ENCODE measurements at places on chromosomes 12 and 14.

GRCh38 chr12:73112035-73112816 lies 840.1 kb downstream of the TRHDE start:
- DNase-seq = no peak

- no peak for DNase-seq
Measured at GRCh38 chr14:35285168-35286002, 6.8 kb upstream of the PSMA6 start.

DNA sequence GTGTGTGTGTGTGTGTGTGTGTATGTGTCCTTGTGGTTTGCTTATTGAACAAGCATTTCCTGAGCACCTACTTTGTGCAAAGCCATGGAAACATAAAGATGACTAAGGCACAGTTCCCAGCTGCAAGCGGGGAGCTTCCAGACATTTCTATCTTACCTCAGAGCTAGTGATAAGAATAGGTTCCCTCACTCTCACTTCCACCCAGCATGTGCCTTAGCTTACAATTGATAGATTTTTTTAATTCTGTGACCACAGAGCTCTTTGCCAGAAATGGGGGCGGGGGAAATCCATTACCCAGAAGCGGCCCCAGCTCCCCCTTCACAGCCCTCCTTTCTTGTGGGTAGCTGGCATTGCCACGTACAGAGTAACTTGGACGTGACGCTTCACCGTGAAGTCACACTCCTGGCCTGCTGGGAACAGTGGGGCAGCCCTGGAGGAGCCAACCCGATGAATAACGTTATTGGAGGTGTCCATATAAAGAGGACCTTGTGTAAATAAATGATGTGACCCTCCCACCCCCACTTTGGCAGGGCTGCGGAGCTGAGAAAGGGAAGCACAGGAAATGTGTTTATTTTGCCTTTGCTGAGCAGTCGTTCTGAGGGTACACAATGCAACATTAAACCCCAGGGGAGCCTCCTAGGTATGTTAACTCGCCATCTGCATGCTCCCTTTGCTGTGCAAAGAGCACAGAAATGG lies 238.9 kb downstream of the CHST11 start:
- DNase-seq = peak; percentile 65

GRCh38 chr14:59148334-59148900 lies 40.0 kb upstream of the DAAM1 start:
- no peak for DNase-seq

- no peak for DNase-seq
Measured at GRCh38 chr12:47367912-47368537, 288.3 kb upstream of the AMIGO2 start.

GRCh38 chr14:61147831-61148549 lies 133.1 kb downstream of the TMEM30B start:
- DNase-seq = no peak

- DNase-seq = no peak
Measured at GRCh38 chr12:40834321-40834720, 142.1 kb downstream of the CNTN1 start.

- DNase-seq = no peak
Measured at GRCh38 chr12:1130571-1130970, 139.5 kb downstream of the ERC1 start.

DNA sequence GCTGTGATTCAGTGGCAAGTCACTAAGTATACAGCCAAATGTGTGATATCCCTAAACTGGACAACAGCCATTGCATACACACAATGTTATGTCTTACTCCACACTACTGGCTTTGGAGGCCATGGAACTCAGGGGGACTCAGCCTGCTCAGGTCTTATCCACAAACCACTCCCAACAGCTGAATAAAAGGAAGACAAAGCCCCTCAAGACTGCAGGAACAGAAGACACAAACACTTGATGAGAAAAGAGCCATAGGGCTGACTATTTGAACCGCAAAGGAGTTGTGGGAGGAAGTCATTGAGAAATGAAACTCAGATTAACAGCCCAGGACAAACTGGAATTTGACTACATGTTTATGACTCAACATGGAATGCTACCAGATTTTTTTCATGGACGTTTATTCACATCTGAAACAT lies 40.9 kb downstream of the PTGER2 start:
- DNase-seq = no peak

DNA sequence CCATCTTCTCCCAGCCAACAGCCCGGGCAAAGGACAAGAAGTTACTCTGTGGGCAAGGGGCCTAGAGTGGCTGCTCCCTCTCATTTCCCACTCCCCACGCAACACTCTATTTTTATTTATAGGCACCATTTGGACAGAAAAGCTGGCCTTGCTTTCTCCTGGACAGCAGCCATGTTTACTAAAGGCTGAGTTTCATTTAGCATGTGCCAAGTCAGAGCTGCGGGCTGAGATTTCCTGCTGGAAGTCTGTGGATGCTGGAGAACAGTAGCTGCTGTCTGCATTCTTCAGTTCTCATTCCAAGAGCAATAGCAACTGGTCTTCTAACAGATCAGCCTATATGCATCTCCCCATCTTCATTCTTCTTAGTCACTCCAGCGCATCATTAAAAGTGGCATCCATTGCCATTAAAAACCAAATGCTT lies 8.3 kb downstream of the COL2A1 start:
- DNase-seq = no peak

- DNase-seq = no peak
Measured at GRCh38 chr14:24700511-24700910, 66.5 kb upstream of the GZMB start.

- no peak for DNase-seq
Measured at GRCh38 chr12:49661191-49661590, 37.8 kb downstream of the PRPF40B start.

GRCh38 chr14:37081218-37081617 lies 91.2 kb downstream of the SLC25A21 start:
- no peak for DNase-seq

DNA sequence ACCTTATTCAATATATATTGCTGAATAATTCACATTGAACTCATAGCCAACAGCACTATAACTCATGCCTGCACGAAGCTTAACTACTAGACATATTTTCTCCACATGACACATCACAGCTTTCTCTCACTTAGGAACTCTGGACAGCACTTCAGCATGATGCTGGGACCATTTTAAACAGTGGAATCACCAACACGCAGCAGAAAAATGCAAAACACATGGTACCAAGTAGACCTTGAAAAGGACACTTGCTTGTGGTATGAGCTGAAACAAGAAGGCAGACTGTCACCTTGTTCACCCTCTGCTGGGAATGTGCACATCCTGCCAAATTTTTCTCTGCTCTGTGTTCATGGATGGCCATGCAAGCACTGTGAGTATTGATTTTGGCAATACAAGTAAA lies 34.8 kb upstream of the CD9 start:
- no peak for DNase-seq

DNA sequence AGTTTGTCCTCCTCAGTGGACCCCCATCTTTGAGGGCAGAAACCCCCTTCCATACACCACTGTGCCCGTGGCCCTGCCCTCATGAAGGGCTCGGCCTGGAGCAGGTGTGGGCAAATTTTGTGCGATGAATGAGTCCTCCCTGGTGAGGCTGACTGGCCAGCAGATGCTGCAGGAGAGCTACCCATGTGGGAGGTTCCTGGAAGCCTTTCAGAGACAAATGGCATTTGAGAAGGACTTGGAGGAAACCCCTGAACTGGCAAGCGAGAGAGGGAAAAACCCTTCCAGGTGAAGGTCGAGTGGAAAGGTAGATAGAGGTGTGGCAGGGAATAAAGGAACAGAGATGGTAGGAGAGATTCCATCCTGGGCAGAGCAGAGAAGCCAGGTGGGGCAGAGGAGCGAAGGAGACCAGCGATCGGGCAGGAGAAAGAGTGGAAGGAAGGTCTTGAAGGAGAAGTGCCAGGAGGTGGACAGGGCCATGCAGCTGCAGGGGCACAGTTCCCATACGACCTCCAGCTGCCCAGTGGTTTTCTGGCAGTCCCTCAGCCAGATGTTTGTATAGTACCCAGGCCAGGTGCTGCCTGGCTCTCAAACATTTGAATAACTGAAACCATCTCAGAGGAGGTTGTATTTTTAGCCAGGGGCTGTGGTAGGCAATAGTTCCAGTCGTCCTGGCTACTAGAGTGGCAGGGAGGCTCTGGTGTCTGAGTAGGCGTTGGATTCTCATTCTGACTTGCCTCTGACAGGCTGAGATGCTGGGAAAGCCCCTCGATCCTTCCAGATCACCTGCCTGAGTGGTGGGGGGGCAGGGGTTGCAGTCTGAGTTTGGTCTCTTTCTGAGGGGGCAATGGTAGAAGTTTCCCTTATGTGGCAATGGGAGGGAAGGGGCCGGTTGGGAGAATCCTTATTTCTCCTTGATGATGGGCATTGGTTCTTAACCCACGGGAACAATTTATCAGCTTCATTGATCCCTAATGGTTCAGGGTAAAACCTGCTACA lies 40.1 kb downstream of the FBXL14 start:
- peak; percentile 39 for DNase-seq

- no peak for DNase-seq
Measured at GRCh38 chr12:51160814-51161459, 12.0 kb downstream of the TFCP2 start.

DNA sequence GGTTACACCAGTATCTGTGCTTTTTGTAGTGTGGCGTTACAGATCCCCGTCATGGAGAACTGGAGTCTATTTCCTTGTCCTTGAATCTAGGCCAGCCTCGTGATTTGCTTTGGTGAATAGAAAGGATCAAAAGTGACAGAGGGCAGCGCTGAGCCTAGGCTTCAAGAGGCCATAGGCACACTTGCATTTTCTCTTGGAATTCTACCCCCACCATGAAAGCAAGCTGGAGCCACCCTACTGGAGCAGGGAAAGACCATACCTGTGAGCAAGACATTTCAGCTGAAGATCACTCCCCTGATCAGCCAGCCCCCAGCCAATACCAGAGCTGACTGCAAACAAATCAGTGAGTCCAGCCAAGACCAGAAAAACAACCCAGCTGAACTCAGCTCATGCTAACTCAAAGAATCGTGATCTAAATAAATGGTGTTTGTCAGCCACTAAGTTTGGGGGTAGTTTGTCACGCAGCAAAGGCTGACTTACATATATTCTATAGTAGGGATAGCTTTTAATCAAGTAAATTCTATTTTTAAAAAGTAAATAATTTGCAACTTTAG lies 521.9 kb upstream of the TBX3 start:
- no peak for DNase-seq

- no peak for DNase-seq
Measured at GRCh38 chr12:13368431-13368830, 171.9 kb downstream of the EMP1 start.

DNA sequence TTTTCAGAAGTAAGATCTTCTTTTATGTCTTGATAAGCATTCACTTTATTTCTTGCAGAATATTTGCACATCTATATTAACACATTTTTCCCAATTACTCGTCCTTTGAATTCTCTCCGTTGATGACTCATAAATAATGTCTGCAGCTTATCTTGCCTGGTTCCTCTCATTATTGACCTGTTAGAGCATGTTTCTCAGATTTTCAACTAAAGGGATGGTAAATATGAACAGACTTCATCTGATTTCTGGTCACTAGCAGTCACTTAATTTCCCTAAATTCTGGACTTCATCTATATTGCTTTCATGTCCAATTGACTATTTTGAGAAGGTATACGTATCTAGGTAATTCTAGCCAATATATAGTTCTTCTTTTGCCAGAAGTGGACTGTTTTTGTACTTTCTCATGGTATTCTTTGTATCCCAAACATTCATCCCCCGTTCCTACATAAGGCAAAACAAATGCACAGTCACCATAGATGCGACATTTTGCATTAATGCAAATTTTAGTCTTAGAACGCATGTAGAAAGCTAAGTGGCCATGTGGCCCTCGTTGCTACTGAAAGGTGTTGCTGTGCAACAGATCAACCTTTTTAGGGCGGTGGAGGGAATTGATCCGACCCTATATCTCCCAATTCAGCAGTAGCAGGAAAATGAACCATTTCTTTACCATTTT lies 6.2 kb downstream of the PIK3C2G start:
- DNase-seq = no peak

DNA sequence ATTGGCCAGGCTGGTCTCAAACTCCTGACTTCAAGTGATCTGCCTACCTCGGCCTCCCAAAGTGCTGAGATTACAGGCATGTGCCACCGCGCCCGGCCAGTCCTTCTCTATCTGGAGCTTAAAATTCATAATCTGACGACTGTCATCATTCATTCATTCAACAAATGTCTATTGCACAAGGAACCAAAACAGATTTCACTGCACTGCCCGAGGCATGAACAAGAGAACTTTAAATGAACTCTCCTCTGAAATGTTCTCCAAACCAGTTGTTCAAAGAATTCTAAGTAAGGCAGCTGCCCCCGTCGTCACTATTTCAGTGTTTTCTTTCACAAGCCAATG lies 44.8 kb upstream of the METAP2 start:
- no peak for DNase-seq

GRCh38 chr12:116880817-116881324 lies 370 bp downstream of the HRK start:
- DNase-seq = peak; percentile 6

GRCh38 chr14:54048311-54048710 lies 91.7 kb upstream of the BMP4 start:
- DNase-seq = no peak

DNA sequence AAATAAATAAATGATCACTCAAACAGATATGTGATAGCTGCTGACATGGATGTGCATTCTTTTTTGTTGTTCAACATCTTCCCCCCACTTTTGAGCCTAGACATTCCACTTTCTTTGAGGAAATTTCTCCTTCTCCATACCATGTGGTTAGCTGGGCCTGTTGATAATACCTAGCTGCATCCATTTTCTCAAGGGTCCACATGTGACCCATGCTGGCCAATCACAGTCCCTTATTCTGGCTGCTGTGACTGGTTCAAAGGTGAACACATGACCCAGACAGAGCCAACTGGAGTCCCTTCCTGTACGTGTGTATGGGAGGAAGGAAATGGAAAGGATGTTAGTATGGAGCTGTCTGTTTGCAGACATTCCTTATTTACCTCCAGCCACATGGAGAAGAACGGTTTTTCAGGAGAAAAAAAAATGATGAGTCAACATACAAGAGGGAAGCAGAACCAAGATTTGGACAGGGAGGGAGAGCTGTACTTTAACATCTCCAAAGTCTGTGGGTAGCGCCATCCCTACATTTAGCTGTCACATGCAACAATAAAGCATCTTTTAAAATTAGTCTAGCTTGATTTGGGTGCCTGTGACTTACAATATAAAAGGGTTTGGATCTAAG lies 391.7 kb upstream of the TBX3 start:
- DNase-seq = no peak

DNA sequence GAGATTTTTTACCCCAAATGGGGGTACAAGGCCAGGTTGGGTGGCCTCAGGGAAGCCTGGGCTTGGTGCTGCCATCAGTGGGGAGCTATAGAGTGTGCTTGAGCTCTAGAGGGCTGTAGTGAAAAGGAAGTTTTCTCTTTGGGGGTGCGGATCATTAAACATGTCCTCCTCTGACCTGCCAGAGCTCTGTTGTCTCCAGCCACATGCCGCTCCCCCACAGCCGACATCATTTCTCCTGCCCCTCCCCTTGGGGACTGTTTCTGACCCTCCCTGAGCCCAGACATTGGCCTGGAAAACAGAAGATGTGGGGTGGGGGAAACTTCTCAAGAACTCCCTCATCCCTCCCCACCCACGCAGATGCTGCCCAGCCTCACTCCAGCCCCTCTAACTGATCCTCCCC lies 25.3 kb downstream of the DTX1 start:
- no peak for DNase-seq
